Airway epithelial cell (primary cell): ENCODE measurements at places on chromosomes 2 and 18. TPM values are rescaled to one million over a fixed set of nuclear protein-coding genes. Genes with fewer than 3 reads are reported as not detected.

POTEC gene
- total RNA-seq: not detected in 2 replicates

ZBTB7C gene
- total RNA-seq: 2.6 and 3.5 TPM in 2 replicates

VIL1 gene
- not detected in 2 replicates for total RNA-seq

TMEM198 gene
- 0.78 and 0.93 TPM in 2 replicates for total RNA-seq

INHBB gene
- 0.28 TPM in 1 of 2 replicates, not detected in the other for total RNA-seq

SFT2D3 gene
- total RNA-seq: 4.9 and 7.9 TPM in 2 replicates

PPP3R1 gene
- 18.2 and 22.5 TPM in 2 replicates for total RNA-seq

SRBD1 gene
- total RNA-seq: 9.7 and 10.7 TPM in 2 replicates

CHRNA1 gene
- total RNA-seq: 0.49 TPM in 1 of 2 replicates, not detected in the other

RAD51AP2 gene
- total RNA-seq: 0.05 and 0.14 TPM in 2 replicates

SH3YL1 gene
- 42.3 and 59.2 TPM in 2 replicates for total RNA-seq

ASB18 gene
- total RNA-seq: not detected in 2 replicates

DQX1 gene
- 5.3 and 6.7 TPM in 2 replicates for total RNA-seq

CRYBA2 gene
- total RNA-seq: not detected in 2 replicates

RFTN2 gene
- not detected in 2 replicates for total RNA-seq

EVX2 gene
- total RNA-seq: not detected in 2 replicates

MYO7B gene
- not detected in 2 replicates for total RNA-seq

CFAP221 gene
- not detected in 2 replicates for total RNA-seq

DTNB gene
- total RNA-seq: 18.9 and 20.0 TPM in 2 replicates

SLC11A1 gene
- total RNA-seq: 0.14 TPM in 1 of 2 replicates, not detected in the other

C2orf15 gene
- 1.5 and 1.6 TPM in 2 replicates for total RNA-seq

NFE2L2 gene
- total RNA-seq: 78.7 and 84.8 TPM in 2 replicates

IL36B gene
- not detected in 2 replicates for total RNA-seq
